ENCODE measurements at places on chromosomes 13 and 19.

DNA sequence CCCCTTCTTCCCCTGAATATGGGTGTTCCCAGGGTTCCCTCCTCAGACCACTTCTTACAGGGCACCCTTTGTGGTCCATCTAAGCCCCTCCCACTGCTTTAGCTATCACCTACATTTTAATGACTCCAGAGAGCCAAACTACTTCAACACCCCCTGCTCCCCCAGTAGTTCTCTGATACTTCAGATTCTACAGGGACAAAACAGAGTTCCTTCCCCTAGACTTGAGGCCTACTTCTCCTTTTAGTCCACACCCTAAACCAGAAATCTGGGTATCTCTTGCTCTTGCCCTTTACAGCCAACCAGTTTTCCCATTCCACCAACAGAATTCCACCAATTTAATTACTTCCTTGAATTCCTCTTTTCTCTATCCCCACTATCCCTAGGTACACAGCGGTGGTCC lies 107.2 kb downstream of the KCNRG start:
- no peak for DNase-seq

- no peak for DNase-seq
These were observed 367.0 kb downstream of the NALCN start for GRCh38 chr13:101049166-101049850.

DNA sequence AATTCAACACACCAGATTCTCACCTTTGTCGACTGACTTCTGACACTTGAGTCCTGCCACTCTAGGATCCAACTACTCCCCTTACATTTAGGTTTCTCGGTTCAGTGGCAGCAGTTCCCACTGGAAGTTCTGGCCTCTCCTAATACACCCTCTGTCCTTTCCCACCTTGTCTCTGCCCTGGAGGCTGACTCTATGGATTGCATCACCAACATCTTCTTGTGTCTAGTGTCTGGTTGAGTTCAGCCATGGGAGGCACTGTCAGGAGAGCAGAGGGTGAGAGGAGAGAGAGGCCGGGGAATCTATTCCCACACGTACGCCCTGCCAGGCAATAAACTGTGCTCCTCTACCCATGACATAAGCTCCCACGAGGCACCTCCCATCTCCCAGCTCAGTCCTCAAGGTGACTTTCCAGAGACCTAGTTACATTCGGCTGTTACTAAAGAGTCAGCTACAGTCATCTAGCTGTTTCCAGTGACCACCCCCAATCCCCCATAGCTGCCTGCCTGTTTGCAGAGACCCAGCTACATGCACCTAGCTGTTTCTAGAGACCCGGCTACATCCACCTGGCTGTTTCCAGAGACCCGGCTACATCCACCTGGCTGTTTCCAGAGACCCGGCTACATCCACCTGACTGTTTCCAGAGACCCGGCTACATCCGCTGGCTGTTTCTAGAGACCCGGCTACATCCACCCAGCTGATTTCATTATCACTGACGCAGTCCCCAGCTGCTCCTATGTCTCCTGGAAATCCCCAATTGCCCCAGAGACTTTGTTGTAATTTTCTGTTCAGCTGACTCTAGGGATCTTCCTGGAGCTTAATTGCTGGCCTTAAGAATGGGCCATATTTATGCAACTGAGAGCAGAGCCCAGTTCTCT lies 8.1 kb upstream of the LILRB4 start:
- DNase-seq: no peak

DNA sequence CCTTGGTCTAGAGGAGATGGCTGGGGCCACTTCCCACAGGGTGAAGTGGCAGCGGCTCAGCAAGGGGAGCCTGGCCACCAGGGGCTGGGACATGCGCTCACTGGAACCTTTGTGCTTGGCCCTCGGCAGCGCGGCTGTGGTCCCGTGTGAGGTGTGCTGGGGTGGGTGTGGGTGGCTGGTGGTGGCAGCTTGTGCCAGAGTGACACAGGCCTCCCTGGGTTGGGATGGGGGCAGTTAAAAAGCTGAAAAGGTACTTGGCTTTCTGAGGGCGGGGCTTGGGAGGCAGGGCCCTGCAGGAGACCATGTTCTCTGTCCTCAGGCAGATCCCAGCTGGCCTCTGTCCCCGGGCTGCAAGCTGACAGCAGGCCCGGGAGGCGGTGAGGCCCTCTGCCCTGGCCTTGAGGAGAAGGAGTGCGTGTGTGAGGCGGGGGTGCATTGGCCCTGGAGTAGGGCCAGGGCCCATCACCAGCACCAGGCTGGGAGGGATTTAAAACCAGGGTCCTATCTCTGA lies 17.3 kb downstream of the MPND start:
- DNase-seq: no peak

GRCh38 chr13:92175330-92175729 lies 776.9 kb downstream of the GPC5 start:
- no peak for DNase-seq

DNA sequence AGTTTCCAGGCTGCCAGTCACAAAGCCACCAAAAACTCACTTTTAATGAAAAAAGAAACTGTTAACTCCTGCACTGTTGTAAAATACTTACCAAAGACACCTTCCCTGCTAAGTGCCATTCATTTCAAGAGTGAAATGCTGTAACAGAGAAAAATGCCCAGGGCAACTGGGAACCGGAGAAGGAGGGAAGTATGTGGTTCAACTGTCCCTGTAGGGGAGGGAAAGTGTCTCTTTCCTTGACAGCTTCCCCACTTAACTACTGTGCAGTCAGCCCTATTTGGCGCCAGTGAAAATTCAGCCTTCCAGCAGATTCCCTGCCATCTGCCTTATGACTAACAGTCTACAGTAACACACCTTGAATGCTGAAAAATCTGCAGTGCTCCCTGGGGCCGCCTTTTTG lies 789.0 kb downstream of the DIAPH3 start:
- no peak for DNase-seq

All from GOT3 (cell line).